Natural killer cell treated with Interleukin-12 subunit alpha and Interleukin-12 subunit beta and Interleukin-15 and Interleukin-18, amount 100 ng/mL, for 72 hours (primary cell): ENCODE measurements at places on chromosomes 3 and 15. TPM values are rescaled to one million over a fixed set of nuclear protein-coding genes. Genes with fewer than 3 reads are reported as not detected.

RAD51 gene
- total RNA-seq: 36.2 TPM

CCR9 gene
- total RNA-seq: not detected

ACKR2 gene
- total RNA-seq: 11.5 TPM

WNT5A gene
- total RNA-seq: not detected

PYGO1 gene
- total RNA-seq: not detected

FBXL2 gene
- total RNA-seq: not detected

ADAMTSL3 gene
- total RNA-seq: not detected

SSUH2 gene
- total RNA-seq: not detected

ASB14 gene
- total RNA-seq: not detected

PATL2 gene
- total RNA-seq: 13.0 TPM

PRRT3 gene
- 13.7 TPM for total RNA-seq

FLNB gene
- total RNA-seq: 5.9 TPM

WDR6 gene
- 222 TPM for total RNA-seq

FYCO1 gene
- 30.3 TPM for total RNA-seq

IL16 gene
- total RNA-seq: 84.1 TPM

ISG20 gene
- total RNA-seq: 21.8 TPM

CLDN18 gene
- total RNA-seq: not detected

IL12A gene
- total RNA-seq: 0.31 TPM

AADACL2 gene
- not detected for total RNA-seq

SLC22A13 gene
- 1.8 TPM for total RNA-seq

TEX264 gene
- total RNA-seq: 31.9 TPM

TEX55 gene
- total RNA-seq: not detected

ZBTB47 gene
- 2.7 TPM for total RNA-seq

GPR62 gene
- total RNA-seq: not detected

SNTN gene
- not detected for total RNA-seq

GHSR gene
- total RNA-seq: not detected

GREM1 gene
- total RNA-seq: not detected

HMG20A gene
- 46.5 TPM for total RNA-seq

ADPRH gene
- total RNA-seq: 9.2 TPM

CPEB1 gene
- not detected for total RNA-seq

LRRIQ4 gene
- total RNA-seq: not detected

FBXO40 gene
- not detected for total RNA-seq

BCL2A1 gene
- total RNA-seq: 17.3 TPM

GPR149 gene
- total RNA-seq: not detected

CCRL2 gene
- 6.2 TPM for total RNA-seq

PPM1M gene
- total RNA-seq: 47.7 TPM

CAMP gene
- not detected for total RNA-seq

RAB6B gene
- 0.81 TPM for total RNA-seq

CGNL1 gene
- total RNA-seq: not detected

MOBP gene
- total RNA-seq: not detected

C3orf22 gene
- not detected for total RNA-seq

CHRM5 gene
- not detected for total RNA-seq

SLC2A2 gene
- not detected for total RNA-seq

TMEM43 gene
- total RNA-seq: 42.6 TPM

EFCC1 gene
- total RNA-seq: 0.21 TPM

WHAMM gene
- total RNA-seq: 12.7 TPM

DCLK3 gene
- not detected for total RNA-seq

AMIGO3 gene
- 2.0 TPM for total RNA-seq

PLCH1 gene
- total RNA-seq: 0.17 TPM
